A375 (cell line): ENCODE measurements at places on chromosomes 4 and X. TPM values are rescaled to one million over a fixed set of nuclear protein-coding genes. Genes with fewer than 3 reads are reported as not detected.

TEX13C gene
- not detected in 2 replicates for total RNA-seq

MAGEB16 gene
- not detected in 2 replicates for total RNA-seq

PPP1R2C gene
- total RNA-seq: not detected in 2 replicates

SPARCL1 gene
- not detected in 2 replicates for total RNA-seq

LUZP4 gene
- total RNA-seq: not detected in 2 replicates

NDP gene
- total RNA-seq: not detected in 2 replicates

VSIG4 gene
- not detected in 2 replicates for total RNA-seq

CXorf65 gene
- total RNA-seq: not detected in 2 replicates

PWWP3B gene
- total RNA-seq: not detected in 2 replicates

SSX1 gene
- 0.72 and 2.5 TPM in 2 replicates for total RNA-seq

NXF2B gene
- total RNA-seq: 3.4 TPM in 1 of 2 replicates, not detected in the other
